ENCODE measurements at places on chromosomes 11 and 22. TPM values are rescaled to one million over a fixed set of nuclear protein-coding genes. Genes with fewer than 3 reads are reported as not detected.

KRTAP5-1 gene
- not detected for total RNA-seq

INPP5J gene
- not detected for total RNA-seq

SPTBN2 gene
- 0.35 TPM for total RNA-seq

MOV10L1 gene
- not detected for total RNA-seq

KRTAP5-8 gene
- 0.17 TPM for total RNA-seq

OR4A16 gene
- total RNA-seq: not detected

LDHAL6A gene
- total RNA-seq: not detected

PIK3C2A gene
- total RNA-seq: 19.8 TPM

DNAJB7 gene
- not detected for total RNA-seq

RNF215 gene
- total RNA-seq: 9.9 TPM

GRCh38 chr11:12134236-12134585, 23.8 kb downstream of the MICAL2 start:
- peak overlapping the region; percentile 87 for H3K27ac ChIP-seq
- peaks cover 15% of the 10 kb centered on the region for H3K36me3 ChIP-seq
- H3K4me1 ChIP-seq: peaks cover 46% of the 10 kb centered on the region
- H3K4me3 ChIP-seq: peak overlapping the region; percentile 20
- peak; percentile 42 for DNase-seq

DNA sequence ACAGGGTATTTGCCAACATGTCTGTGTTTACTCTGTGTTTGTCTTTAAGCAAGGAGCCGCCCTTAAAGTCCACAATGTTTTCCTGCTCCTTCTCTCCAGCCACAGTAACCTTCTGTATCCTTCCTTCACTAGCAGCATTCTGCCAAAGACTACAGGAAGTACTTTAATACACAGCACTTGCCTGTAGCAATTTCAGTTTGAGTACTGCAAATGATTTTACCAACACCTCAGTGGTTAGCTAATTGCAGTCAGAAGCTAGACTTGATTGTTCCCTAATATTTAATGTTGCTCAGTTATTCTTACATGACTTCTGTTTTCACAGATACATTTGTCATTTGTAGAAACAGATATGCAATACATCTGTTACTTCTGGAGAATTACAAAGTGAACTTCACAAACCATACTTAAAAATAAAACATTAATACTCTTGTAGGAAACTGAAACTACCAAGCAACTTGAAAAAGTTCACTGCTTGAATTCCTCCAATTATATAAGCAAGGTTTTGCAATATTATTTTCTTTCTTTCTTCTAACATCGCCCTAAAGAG, 69.1 kb downstream of the FCHSD2 start:
- H3K36me3 ChIP-seq: peaks cover 23% of the 10 kb centered on the region
- no peaks in the 10 kb centered on the region for H3K27me3 ChIP-seq
- peak overlapping the region; percentile 20 for H3K27ac ChIP-seq

DNA sequence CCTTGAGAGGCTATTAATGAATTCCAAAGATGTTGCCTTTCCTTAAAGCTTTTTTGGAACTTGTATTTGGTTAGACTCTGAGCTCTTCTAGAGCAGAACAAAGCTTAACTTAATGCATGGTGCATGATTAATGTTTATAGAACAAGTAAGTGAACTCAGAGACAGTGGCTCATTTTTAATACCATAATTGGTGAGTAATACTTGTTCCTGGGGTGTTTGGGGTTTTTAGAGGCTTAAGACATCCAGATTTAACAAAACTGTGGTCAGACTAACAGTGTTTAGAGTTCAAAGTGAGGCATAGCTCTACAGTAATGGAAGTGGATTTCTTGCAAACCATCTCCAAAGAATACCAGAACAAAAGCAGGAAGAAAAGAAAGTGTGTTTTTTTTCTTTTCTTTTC, 73.7 kb upstream of the CTSC start:
- no peak overlapping the region for H3K27ac ChIP-seq
- peaks cover 59% of the 10 kb centered on the region for H3K4me1 ChIP-seq
- H3K36me3 ChIP-seq: peaks cover 23% of the 10 kb centered on the region
- no peaks in the 10 kb centered on the region for H3K27me3 ChIP-seq
- H3K4me3 ChIP-seq: no peak overlapping the region

- H3K27ac ChIP-seq: no peak overlapping the region
- H3K4me3 ChIP-seq: no peak overlapping the region
- no peaks in the 10 kb centered on the region for H3K36me3 ChIP-seq
- no peak for DNase-seq
- no peaks in the 10 kb centered on the region for H3K27me3 ChIP-seq
Measured at GRCh38 chr11:113276466-113276865, 37.9 kb upstream of the TTC12 start.

- H3K36me3 ChIP-seq: peaks cover 23% of the 10 kb centered on the region
- no peak for DNase-seq
- no peaks in the 10 kb centered on the region for H3K27me3 ChIP-seq
- no peak overlapping the region for H3K27ac ChIP-seq
Measured at GRCh38 chr22:41341012-41341411, 39.7 kb downstream of the ZC3H7B start.

GRCh38 chr22:19060356-19061009, 61.7 kb downstream of the DGCR2 start:
- no peaks in the 10 kb centered on the region for H3K4me1 ChIP-seq
- no peak overlapping the region for H3K4me3 ChIP-seq
- peaks cover 26% of the 10 kb centered on the region for H3K36me3 ChIP-seq
- no peak overlapping the region for H3K27ac ChIP-seq
- H3K27me3 ChIP-seq: no peaks in the 10 kb centered on the region

GRCh38 chr11:128784059-128784804, 82.9 kb downstream of the KCNJ1 start:
- peaks cover 71% of the 10 kb centered on the region for H3K36me3 ChIP-seq
- no peak overlapping the region for H3K4me3 ChIP-seq
- H3K27ac ChIP-seq: peak overlapping the region; percentile 38
- H3K4me1 ChIP-seq: peaks cover 31% of the 10 kb centered on the region
- no peaks in the 10 kb centered on the region for H3K27me3 ChIP-seq

DNA sequence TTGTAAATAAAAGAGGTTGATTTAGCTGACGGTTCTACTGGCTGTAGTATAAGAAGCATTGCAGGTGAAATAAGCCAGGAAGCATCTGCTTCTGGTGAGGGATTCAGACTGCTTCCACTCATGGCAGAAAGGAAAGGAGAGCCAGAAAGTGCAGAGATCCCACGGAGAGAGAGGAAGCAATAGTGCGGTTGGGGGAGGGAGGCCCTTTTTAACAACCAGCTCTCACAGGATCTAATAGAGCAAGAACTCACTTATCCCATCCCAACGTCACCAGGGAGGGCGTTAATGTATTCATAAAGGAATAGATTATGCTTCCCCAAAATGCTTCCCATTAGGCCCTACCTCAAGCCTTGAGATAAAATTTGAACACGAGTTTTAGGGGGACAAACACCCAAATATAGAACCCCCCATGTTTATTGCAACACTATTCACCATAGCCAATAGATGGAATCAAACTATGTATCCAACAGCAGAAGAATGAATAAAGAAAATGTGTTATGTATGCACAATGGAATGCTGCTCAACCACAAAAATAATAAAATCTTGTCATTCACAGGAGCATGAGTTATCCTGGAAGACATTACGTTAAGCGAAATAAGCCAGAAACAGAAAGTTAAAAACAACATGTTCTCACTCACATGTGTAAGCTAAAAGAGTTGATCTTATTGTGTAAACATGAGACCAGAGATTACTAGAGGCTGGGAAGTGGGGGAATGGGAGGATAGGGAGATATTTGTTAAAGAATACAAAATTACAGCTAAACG, 908.3 kb upstream of the ANO3 start:
- no peaks in the 10 kb centered on the region for H3K36me3 ChIP-seq
- H3K27ac ChIP-seq: no peak overlapping the region
- no peaks in the 10 kb centered on the region for H3K4me1 ChIP-seq

DNA sequence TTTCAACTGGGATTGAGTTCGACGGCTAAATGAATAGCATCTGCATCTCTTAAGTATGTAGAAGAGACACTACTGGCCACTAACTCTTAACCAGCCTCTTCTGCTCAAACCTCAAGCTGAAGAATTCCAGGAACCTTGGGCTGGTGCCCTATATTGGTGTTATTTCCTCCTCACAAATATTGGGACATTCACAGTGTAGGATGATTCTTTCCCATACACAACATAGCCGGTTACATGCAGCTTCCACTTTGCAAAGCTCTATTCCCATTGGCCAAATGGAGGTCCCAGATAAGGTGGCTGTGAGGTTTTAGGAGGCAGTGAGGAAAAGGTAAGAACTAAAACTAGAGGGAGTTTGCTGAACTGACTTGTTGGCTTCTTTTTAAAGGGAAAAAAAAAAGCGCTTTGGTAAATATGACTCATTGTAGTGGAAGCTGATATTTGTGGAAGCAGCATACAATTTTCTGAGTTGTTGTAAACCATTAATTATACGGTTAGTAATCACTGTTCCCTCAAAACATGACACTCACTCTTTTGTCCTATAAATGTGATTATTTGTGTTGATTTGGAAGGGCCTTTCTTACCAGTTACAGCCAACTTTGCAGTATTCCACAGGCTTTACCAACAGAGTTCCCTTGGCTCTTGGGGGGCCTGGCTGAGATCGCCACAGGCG, 17.6 kb downstream of the C22orf31 start:
- H3K36me3 ChIP-seq: no peaks in the 10 kb centered on the region
- H3K27ac ChIP-seq: no peak overlapping the region

DNA sequence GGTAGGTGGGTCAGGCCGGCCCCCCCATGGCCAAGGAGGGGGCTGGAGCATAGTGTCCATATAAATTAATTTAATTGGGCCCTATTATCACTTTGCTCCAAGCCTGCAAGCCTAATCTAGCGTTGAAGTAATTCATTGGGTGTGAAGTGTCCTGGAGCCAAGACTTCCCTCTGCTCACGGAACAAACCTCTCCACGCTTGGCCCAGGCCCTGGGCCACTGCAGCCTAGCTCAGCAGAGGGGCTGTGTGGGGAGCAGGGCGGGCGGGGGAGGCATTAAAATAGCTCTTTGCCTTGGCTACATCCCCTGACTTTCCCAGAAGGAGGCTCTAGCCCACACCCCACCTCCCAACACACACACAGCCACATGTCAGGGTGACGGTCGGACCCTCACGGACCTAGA, 73.5 kb downstream of the THAP12 start:
- no peak for DNase-seq
- no peak overlapping the region for H3K4me3 ChIP-seq
- no peak overlapping the region for H3K27ac ChIP-seq
- no peaks in the 10 kb centered on the region for H3K4me1 ChIP-seq

- peaks cover 3% of the 10 kb centered on the region for H3K36me3 ChIP-seq
- H3K4me3 ChIP-seq: no peak overlapping the region
- H3K4me1 ChIP-seq: peaks cover 19% of the 10 kb centered on the region
- DNase-seq: no peak
- H3K27me3 ChIP-seq: no peaks in the 10 kb centered on the region
- no peak overlapping the region for H3K27ac ChIP-seq
Measured at GRCh38 chr11:93747122-93747521, 5.7 kb downstream of the C11orf54 start.

- H3K4me3 ChIP-seq: peak overlapping the region; percentile 95
- H3K27me3 ChIP-seq: no peaks in the 10 kb centered on the region
- peaks cover 81% of the 10 kb centered on the region for H3K4me1 ChIP-seq
- peak overlapping the region; percentile 94 for H3K27ac ChIP-seq
Measured at GRCh38 chr11:67409261-67409666, 5.4 kb downstream of the TBC1D10C start.

- DNase-seq: no peak
- no peak overlapping the region for H3K27ac ChIP-seq
- no peaks in the 10 kb centered on the region for H3K4me1 ChIP-seq
- no peak overlapping the region for H3K4me3 ChIP-seq
- no peaks in the 10 kb centered on the region for H3K36me3 ChIP-seq
Measured at GRCh38 chr22:47281126-47282106, 519.0 kb downstream of the TBC1D22A start.

- H3K36me3 ChIP-seq: no peaks in the 10 kb centered on the region
- no peak within 1 kb of the TSS for H3K4me3 ChIP-seq
- peaks cover 2% of the 10 kb centered on the region for H3K4me1 ChIP-seq
- DNase-seq: no peak
- no peak within 1 kb of the TSS for H3K27ac ChIP-seq
Measured at GRCh38 chr11:17476317-17477083, at the start of gene ABCC8. Gene ABCC8, minus strand, starts transcription at chr11:17476845. Its CDS starts 69 bp downstream, at chr11:17476776.

DNA sequence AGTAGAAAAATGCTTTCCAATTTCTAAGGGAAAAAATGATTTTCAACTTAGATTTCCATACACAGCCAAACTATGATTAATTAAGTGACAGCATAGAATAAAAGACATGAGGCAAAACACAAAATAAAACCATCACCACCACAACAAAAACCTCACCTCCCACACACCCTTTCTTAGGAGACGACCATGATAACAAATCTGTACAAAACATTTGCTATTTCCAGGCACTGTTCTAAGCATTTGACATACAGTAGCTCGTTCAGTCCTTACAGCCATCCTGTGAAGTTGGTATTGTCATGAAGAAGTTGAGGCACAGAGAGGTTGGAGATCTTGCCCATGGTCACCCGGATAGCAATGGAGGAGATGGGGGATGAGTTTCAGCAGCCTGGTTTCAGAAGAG, 8.7 kb downstream of the SPI1 start:
- no peaks in the 10 kb centered on the region for H3K36me3 ChIP-seq
- no peak overlapping the region for H3K4me3 ChIP-seq
- peaks cover 3% of the 10 kb centered on the region for H3K27me3 ChIP-seq
- H3K27ac ChIP-seq: no peak overlapping the region
- peaks cover 11% of the 10 kb centered on the region for H3K4me1 ChIP-seq
- no peak for DNase-seq

DNA sequence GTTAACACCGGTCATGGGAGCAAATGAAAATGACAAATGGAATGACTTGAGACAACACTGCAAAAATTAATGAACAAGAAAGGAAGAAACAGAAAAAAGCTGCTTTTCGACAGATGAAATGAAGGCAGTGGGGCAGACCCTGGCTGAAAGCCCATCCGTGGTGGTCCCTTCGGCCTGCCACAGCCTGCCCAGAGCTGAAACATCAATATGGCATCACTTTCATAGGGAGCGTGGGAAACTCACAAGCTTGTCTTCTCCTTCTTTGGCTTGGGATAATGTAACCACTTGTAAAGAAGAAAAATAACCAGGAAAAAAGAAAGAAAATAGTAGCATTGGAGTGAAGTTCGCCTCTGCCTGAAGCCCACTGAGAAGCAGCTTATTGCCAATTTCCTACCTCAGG, 78.8 kb downstream of the CTTN start:
- H3K27ac ChIP-seq: no peak overlapping the region
- no peaks in the 10 kb centered on the region for H3K27me3 ChIP-seq
- H3K4me1 ChIP-seq: no peaks in the 10 kb centered on the region
- H3K4me3 ChIP-seq: no peak overlapping the region
- DNase-seq: no peak
- H3K36me3 ChIP-seq: no peaks in the 10 kb centered on the region

DNA sequence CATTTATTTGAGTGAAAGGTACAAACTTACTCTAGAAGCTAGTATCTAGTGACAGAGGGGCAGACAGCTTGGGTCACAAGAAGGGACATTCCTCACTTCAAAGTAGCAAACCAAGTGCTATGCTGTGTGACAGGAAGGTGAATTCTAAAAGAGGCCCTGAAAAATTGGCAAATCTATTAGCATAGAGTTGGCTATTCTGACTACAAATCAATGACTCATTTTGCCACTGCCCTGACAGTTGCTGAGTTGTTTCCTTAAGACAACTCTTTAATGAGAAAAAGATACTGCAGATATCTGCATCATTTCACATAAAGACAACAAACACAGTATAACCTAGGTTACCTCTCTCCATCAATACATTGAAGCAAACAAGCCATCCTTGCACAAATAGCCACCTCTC, 524.0 kb upstream of the LRRC4C start:
- no peaks in the 10 kb centered on the region for H3K36me3 ChIP-seq
- no peak overlapping the region for H3K27ac ChIP-seq
- H3K27me3 ChIP-seq: no peaks in the 10 kb centered on the region
- H3K4me3 ChIP-seq: no peak overlapping the region

Measured in activated CD4-positive, alpha-beta T cell treated with anti-CD3 and anti-CD28 coated beads, Interleukin-2, amount 10 ng/mL, durations not matched to agents 7 days and 5 days (primary cell).